WTC11 (cell line): ENCODE measurements at places on chromosomes 16 and 17.

- DNase-seq = peak; percentile 56
These were observed 225.1 kb upstream of the CA10 start for GRCh38 chr17:52383493-52384100.

DNA sequence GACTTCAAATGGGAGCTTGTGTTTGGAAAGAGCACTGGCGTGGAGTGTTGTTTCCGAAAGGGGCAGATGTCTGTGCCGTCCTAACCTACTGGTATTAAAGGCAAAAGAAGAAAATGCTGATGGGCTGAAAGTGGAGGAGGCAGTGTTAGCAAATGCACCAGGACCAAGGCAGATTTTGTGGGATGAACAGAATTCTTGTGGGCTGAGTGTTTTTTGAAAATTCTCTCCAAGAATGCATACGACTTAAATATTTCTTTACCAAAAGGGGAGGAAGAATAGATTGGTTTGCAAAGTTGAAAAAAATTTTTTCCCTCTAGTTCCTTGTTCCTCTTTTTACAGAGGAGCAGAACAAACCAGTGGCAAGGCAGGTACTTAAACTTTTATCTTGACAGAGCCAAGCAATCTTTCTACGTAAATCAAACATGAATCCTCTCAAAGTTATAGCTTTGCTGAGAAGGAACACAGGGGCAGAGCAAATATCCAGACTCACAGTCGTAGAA, 16.8 kb downstream of the MARCHF10 start:
- DNase-seq = no peak

- DNase-seq = no peak
These were observed 4.8 kb downstream of the TBC1D16 start for GRCh38 chr17:80030730-80031410.

DNA sequence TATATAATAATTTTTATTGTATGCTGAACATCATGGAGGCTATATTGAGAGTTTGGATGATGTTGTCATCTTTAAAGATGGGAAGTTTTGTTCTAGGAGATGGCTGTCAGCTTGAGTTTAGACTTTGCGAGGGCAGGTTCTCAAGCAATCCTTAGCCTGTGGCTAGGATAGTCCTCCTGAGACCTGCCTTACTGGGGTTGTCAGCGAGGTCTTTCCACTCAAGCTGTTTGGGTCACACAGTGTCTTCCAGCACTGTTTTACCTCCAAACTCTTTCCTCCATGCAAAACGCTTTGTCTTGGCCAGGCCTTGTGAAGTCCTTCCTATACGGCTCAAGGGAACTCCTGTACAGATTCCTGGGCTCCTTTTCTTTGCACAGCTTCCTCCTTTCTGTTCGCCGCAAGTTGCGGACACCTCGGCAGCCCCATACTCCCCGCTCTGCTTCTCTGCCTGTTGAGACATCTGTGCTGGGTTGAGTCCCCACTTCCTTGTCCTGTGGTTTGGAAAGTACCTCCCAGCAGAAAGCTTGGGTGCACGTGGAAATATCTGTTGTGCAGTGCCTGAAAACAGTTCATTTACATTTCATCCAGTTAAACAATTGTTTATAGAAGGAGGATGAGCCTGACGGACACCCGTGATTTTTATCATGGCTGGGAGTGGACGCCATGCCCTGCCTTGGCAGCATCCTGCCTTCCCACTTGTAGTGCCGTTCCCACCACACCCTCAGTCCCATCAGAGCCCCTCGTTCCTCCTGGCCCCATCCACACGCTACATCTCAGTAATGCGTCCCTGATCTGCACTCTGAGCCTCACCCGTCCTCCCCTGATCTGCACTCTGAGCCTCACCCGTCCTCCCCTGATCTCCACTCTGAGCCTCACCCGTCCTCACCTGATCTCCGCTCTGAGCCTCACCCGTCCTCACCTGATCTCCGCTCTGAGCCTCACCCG, 55.0 kb upstream of the CBFA2T3 start:
- DNase-seq = no peak

- DNase-seq = no peak
These were observed 226.2 kb downstream of the CCDC182 start for GRCh38 chr17:57518587-57519581.

GRCh38 chr16:69554495-69554894, 11.3 kb upstream of the NFAT5 start:
- no peak for DNase-seq
